ENCODE measurements at places on chromosomes 2 and 18.

GRCh38 chr2:214591366-214591765 lies 180.5 kb downstream of the VWC2L start:
- no peak for DNase-seq

- no peak for DNase-seq
These were observed 44.3 kb upstream of the C2orf66 start for GRCh38 chr2:196853301-196854087.

GRCh38 chr2:149058936-149059335 lies 20.4 kb downstream of the LYPD6B start:
- DNase-seq = no peak

DNA sequence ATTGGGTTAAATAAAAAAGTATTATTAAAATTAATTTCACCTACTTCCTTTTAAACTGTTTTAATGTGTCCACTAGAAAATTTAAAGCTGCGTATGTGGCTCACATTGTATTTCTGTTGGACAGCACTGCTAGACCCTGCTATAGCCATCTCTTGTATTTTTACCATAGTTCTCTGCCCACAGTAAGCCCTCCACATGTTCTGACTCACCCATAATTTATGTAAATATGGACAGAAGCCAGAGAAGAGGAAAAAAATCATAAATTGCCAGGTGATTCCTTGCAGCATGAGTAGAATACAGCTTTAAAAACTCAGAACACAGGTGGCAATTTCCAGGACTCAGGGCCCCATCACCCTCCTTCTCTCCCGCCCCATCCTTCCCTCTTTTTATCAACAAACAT lies 142.4 kb upstream of the MEX3C start:
- DNase-seq = no peak

- DNase-seq = no peak
These were observed 167.9 kb downstream of the IRS1 start for GRCh38 chr2:226631671-226632070.

DNA sequence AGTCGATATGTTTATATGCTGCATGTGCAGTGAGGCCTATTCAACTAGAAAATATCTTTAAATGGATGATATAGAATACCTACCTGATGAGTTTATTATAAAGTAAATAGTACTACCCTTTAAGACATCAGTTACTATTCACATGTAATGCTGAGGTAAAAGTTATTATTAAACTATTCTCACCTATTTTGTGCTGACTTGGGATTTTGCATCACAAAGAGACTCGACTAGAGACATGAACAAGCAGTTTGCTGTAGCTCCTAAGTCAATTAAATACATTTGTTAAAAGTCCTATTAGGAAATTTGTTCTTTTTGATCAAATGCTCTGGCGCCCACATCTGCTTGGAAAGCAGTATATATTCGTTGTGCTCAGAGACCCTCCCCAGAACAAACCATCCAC lies 164.1 kb downstream of the CCDC85A start:
- no peak for DNase-seq

DNA sequence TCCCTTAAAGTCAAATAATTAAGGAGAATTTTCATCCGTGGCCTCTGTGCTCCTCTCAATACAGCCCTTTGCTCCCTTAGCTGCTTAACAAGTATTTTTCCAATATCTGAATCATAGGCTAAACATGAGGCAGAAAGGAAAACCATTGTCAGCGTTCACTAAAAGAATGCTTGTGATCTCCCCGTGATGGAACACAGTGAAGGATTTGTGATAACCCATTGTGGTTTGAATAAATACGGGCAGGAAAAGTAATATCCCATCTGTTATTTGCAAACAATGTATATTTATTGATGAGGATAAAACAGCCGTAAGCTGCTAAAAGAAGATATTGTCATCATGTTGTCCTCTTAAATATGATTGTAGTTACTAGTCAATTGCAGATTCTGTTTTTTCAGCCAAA lies 258.1 kb downstream of the NAPG start:
- DNase-seq = no peak

DNA sequence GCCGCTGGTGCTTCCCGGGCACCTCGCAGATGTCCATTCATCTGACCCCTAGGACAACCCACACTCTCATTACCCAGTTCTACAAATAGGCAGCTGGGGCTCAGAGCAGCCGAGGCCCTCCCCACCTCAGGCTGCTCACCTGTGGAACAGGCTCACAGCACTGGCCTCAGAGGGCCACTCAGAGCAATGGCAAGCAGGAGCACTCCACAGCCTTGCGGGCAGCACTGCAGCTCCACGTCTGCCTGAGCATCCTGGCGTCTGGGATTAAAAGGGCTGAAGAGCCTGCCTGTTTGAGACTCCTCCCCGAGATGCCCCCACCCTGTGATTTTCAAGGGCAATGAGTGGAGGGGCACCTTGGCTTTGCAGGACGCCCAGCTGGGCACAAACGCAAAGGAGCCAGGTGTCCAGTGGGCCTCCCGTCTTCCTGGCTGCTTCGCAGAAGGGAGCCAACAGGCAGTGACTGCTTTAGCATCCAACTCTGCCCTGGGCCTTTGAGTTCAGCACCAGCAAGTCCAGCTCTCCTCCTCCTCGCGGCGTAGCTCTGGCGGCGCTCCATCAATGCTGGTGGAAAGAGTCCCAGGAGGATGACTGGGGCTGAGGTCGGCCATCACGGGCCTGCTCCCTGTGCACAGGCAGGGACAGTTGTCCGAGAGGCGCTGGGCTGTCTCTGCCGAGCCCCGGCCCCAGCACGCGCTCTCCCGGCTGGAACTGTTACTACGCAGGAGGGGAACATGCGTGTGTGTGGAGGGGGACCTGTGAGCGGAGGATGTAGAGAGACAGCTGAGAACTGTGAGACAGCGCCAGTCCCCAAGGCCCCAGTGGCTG lies 297.2 kb downstream of the NDUFA10 start:
- no peak for DNase-seq

DNA sequence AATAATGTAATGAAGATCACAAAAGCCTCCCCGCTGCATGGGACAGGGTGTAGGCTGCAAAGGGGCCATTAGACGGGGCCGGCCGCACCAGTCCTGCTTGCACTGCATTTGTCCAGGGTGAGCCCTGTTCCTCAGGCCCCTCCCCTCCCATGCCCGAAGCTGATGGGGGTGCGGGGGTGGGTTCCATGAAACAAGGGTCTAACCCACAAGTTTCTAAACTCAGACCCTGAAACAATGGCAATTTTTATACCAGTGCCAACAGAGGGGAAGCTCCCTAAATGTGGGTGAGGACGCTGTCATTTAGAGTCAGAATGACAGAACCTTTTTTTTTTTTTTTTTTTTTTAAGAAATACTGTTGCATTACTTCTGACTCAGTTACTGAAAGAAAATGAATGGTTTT lies 39.7 kb downstream of the HS6ST1 start:
- no peak for DNase-seq

- DNase-seq = no peak
These were observed 124.4 kb downstream of the INHBB start for GRCh38 chr2:120470041-120470965.

DNA sequence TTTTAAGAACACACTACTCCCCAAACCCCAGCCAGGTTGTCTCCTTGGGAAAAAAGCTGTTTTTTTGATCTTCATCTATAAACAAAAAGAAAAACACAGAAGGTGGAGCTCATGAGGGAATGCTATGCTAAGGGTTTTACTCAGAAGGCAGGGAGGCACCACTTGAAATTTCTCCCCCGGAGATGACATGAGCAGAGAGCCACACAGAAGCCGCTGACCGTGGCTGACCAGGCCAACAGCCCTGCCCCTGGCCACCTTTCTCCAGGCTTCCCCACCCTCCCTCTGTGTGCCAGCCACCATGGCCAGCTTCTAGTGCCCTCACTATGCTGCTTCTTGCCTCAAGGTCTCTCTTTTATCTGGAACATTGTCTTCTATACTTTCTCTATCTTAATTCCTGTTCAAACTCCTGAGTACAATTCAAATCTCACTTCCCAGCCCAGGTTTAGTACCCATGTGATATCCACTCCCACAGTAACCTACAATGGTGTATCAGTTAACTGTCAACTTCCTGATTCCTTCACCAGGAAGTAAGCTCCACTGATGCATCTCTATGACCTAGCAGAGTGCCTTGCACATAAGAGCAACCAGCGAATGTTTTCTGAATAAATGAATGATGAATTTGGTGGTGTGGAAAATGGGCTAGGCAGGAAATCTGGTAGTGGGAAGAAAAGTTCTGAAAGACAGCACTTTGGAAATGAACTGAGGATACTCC lies 15.3 kb downstream of the LAPTM4A start:
- no peak for DNase-seq

GRCh38 chr18:13680612-13681011 lies 45.7 kb downstream of the FAM210A start:
- no peak for DNase-seq

- no peak for DNase-seq
These were observed 15.2 kb upstream of the CHRNA1 start for GRCh38 chr2:174779361-174779928.

- DNase-seq = no peak
These were observed 17.2 kb downstream of the SLC30A3 start for GRCh38 chr2:27245626-27246025.

GRCh38 chr18:54323970-54324369 lies 33.7 kb downstream of the STARD6 start:
- no peak for DNase-seq

DNA sequence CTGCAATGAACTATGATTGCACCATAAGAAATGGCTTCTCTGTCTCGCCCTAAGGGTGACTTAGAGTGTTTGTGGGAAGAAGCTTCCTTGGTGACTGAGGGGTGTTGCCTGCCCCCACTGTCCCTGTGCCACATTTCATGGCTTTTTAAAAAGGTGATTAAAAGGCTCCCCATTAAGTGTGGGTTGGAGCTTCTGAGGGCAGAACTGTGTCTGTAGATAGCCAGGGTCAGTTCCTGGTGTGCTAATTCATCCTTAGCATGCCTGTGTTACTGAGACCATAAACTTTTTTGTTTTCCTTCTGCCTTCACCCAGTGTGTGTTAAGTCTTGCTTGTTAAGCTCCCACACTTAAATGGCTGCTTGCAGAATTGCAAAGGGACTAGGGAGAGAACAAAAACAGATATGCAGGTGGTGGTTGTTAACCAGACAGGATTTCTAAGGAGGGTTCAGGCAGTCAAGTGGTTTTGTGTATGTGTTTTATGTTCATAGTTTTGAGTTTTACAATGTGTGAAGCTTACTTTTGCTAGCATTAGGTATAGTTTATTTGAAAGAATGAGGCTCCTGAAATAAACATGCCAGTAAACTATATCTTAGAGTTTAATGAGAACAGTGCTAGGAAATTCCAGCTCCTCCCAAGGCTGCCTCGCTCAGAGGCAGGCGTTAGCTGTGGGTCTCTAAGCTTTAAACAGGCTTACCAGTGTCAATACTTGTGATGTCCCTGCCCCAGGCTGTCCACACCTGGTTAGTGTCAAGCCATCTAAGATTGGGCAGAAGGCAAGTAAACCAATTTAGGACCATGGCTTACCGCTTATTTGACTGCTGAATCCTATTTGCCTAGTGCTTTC lies 14.5 kb downstream of the CERS6 start:
- no peak for DNase-seq

GRCh38 chr18:49446481-49446880 lies 14.0 kb downstream of the DYM start:
- DNase-seq = no peak

GRCh38 chr2:240412975-240413812 lies 22.3 kb upstream of the GPC1 start:
- DNase-seq = peak; percentile 21

GRCh38 chr2:43311276-43311675 lies 84.9 kb upstream of the ZFP36L2 start:
- DNase-seq = no peak

DNA sequence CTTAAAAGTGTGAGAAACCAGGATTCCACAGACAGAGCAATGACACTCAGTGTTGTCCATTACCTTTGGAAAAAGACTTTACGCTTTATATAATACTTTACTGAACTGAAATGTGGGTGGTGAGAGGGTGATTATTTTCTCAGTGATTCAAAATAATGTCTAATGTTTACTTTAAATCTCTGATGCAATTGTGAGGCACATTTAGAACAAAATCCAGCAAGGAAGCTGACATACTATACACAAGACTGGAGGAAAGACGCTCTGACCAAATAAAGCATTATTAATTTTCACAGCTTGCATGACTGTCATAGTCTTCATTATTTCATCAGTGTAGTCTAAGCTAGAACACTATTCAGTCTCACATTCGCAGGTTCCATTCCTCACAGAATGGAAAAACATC lies 34.1 kb upstream of the STAT1 start:
- DNase-seq = no peak

GRCh38 chr2:19747310-19748072 lies 154.3 kb downstream of the TTC32 start:
- DNase-seq = no peak

DNA sequence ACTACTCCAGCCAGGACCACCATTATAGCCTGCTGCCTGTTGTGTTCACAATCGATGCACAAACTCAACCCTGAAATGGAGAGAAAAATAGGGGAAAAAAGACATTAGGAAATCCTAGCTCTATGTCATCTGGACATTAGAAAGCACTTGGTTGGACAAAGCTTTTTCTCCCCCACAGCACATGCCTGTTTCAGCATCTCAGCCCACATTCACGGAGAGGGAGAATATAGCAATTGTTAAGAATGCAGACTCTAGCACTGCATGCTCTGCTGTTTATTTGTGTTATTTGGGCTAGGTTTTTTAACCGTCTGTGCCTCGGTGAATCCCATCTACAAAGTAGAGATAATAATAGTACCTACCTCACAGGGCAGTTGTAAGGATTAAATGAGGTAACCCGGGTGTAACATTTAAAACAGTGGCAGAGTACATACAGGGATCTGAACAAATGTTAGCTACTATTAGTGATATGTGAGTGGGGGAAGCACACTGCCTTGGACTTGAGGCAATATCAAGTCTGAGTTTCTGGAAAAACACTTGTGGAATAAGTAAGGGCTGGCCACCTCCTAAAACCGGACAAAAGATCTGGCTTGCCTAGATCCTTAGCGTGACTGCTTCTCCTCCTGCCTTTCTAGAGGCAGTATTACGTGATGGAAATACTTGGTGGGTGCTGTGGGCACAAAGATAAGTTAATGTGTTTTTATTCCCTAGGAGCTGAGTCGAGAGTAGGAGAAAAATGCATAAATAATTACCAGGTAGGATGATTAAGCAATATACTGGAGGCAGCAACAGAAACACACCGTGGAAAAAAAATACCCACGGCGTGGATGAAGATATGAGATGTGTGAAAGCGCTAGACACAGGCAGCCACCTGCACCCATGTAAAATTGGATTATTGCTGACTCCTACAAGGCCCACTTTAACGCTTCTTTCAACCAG lies 1.0 kb upstream of the PPP1CB start:
- peak; percentile 35 for DNase-seq

- DNase-seq = no peak
These were observed 456.9 kb downstream of the ARHGAP15 start for GRCh38 chr2:143586119-143586518.

GRCh38 chr2:150681120-150681804 lies 193.8 kb upstream of the RND3 start:
- no peak for DNase-seq

DNA sequence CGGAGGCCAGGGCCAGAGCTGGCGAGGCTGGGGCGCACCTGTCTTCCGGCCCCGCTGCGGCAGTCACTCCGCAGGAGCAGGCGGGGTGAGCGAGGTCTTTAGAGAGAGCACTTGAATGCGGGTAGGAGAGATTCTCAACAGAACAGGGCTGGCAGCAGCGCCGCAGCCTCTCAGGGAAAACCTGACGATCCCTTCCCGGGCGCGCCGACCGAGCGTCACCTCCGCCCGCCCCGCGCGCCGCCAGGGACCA lies 526 bp downstream of the PRKRA start:
- no peak for DNase-seq

- no peak for DNase-seq
These were observed 146.7 kb upstream of the VWC2L start for GRCh38 chr2:214264171-214264570.

Data from activated T-cell treated with anti-CD3 and anti-CD28 coated beads, Interleukin-2, amount 50 U/mL, for 24 hours (primary cell).